ENCODE measurements at places on chromosomes 1 and 21.

GRCh38 chr21:35084869-35085268 is 35.8 kb upstream of the RUNX1 start:
- no peak for DNase-seq

- DNase-seq, result no peak
These were observed 26.7 kb downstream of the COLGALT2 start for GRCh38 chr1:184010788-184011187.

DNA sequence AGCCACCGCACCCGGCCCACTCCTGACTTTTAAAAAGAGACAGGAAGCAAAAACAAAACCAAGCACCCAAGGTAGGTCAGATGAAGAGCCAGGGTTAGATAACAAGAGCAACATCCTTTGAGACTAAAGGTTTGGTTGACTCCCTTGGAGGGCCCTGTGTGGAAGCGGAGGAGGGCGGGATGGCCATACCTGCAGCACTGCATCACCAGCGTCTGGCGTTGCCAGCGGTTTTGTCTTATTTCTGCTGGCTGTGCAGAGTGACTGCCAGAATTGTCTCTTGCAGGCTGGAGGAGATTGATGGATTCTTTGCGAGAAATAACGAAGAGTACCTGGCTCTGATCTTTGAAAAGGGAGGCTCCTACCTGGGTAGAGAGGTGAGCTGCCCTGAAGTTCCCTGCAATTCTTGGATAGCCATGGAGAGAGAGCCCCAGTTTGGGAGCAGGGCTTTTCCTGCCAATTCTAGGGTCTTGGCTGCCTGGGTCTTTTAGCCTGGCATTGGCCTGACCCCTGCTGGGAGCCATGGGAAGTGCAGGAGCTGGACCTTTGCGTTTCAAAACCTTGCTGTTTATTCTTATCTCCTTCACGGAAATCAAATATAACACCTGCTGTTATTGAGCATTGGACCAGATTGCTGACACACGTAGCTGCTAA is 24.0 kb downstream of the QSOX1 start:
- peak; percentile 71 for DNase-seq

- DNase-seq, result no peak
These were observed 39.3 kb downstream of the TBX15 start for GRCh38 chr1:118948846-118949245.

DNA sequence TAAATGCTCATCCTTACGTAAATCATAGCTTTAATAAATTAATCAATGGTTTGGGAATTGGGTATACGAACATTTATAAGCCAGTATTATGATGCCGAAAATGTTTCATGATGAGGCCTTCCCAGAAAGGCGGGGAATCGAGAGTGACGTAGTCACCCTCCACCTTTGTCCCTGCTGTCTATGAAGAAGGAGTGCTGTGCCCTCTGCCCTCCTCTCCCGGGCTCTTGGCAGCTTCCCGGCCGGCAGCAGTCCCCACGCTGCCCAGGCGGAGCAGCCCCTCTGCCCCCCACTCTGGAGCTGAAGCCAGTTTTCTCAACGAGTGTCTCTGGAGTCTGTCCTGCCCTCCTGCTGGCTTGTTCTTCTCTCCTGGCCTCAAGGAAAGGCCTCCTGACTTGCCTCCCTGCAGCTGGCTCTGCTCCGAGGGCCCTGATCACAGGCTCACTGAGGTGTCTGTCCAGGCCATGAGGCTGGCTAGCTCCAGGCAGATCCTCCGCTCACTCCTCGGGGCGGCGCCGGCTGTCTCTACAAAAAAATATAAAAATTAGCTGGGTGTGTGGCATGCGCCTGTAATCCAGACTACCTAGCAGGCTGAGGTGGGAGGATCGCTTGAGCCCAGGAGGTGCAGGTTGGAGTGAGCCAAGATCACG is 150.7 kb upstream of the COL6A1 start:
- DNase-seq, result peak; percentile 39

GRCh38 chr1:155191904-155192303 is 15.8 kb downstream of the THBS3 start:
- DNase-seq, result no peak

DNA sequence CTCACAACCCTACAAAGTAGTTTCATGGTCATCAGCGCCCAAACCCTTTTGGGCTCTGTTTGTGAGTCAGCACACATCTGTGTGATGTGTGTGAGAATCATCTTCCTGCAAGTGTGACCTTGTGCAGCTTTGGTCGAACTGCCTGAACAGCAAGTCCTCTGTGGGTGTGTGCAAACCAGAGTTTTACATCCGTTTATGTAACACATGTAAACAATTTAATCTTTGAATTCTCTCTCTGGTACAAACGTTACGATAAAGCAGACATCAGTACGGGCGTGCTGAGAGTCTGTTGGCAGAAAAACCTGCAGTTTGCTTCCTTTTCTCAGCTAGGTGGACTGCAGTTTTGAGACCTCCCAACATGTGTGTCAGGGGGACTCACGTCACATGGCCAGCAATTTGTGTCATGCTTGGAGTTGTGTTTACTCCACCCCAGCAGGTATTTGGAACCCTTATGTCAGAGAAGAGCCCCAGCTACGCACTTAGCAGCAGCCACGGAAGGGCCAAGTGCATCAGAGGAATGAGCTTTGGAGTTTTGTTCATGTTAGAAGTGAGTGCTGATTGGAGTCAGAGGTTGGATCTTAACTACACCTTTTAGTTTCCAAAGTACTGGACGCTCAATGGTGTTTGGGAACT is 230.8 kb downstream of the PAPPA2 start:
- DNase-seq, result no peak

DNA sequence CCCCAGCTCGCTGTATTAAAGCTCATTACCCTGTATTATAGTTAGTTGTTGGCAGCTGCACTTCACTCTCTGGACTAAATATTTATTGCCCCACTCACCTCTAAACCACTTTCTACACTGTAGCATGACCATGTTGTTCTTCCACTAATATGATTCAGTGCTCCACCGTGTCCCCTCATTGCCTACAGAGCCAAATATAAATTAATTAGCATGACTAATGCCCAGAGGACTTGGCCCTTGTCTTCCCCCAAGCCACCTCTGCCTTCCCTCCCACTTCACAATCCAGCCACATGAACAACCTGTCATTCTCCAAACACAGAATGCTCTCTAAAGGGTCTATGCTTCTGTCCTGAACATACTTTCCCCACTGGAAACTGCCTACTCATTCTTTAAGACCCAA is 276.5 kb downstream of the PLPP3 start:
- DNase-seq, result no peak

DNA sequence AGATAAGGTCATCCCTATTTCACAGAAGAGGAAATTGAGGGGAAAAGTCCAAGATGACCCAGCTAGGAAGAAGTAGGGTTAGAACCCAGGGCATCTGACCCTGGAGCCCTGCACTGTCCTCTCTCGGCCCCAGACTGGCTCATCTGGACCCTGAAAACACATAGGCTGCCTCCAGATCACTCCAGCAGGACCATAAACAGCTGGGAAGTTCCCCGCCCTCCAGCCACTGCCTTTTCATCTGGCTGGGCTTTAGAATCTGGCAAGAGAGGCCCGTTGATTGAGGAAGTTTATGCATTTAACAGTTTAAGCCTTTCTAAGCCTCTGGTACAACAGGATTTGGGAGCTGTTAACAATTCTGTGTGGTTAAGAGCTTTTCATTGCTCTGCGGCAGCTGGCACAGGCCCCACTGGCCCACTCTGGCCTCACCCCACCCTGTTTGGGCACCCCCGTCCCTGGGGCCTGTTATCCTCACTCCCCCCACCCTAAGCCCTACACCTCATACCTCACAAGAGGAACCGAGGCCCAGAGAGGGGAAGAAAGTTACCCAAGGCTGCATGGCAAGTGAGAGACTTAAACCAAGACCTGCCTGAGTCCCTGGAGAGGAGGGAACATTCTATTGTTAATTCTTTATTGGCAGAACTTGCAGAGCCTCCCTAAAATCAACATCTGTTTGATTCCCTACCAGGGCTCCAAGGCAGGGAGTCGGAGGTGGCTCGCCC is 84.2 kb downstream of the EPHB2 start:
- no peak for DNase-seq

DNA sequence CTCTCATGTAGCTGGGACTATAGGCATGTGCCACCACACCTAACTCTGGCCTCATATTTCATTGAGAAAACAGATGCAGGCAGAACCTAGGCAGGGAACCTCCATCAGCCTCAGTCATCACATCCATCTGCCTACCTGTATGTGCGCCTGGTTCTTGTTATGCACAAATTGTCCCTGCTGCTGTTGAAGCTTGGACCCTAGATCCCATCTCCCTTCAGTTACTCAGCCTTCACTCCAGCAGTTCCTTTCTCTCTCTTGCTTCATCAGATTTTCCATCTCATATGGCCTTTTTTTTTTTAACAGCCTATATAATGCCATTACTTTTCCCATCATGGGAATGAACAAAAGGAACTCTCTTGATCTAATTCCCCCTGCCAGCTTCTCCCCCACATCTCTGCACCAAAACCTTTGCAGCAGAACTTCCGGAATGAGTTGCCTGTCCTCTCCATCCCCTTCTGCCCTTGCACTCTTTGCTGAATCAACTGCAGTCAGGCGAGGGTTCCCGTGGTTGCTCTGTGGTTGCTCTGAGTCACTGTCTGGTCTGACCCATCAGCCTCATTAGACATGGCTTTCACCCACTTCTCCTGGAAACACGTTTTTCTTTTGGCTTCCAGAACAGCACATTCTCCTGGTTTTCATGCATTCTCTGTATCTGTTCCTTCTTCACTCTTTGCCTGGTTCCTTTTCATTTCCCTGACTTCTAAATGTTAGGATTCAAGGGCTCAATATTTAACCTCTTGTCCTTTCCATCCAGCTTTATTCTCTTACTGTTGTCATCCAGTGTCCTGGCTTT is 41.5 kb downstream of the UBE4B start:
- DNase-seq, result peak; percentile 24

DNA sequence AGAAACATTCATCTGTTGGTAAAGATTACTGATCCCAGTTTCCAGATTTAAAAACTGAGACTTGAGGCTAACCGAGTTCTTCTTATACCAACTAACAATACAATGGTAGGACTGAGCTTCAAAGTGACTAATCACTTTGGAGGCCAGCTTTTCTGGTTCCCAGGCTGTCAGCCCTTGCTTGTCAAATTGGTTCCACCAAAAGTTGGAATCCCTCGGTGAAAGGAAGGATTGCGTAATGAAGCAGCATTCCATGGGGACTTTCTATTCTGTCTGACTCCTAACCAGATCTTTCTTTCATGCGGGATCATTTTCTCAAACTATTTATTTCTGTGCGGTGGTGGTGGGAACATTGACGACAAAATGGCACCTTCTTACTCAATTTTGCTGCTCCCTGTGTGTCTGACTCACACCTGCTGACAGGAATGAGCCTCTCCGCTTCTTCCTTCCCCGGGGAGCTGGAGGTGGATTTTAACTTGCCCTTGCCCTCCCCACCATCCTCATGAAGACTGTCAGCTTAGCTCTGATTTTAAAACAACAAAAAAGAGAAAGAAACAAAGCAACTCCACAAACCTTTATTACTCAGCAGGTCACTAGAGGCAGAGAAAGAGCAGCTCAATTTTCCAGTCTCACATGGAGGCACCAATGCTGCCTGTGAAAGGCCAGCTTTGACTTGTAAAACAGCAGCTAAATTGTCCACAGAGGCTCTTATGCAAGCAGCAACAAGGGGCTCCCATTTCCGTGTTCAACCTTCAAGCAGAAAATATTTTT is 32.9 kb upstream of the RASAL2 start:
- DNase-seq, result no peak

- no peak for DNase-seq
These were observed 245.8 kb downstream of the PLA2G4A start for GRCh38 chr1:187074445-187075048.

DNA sequence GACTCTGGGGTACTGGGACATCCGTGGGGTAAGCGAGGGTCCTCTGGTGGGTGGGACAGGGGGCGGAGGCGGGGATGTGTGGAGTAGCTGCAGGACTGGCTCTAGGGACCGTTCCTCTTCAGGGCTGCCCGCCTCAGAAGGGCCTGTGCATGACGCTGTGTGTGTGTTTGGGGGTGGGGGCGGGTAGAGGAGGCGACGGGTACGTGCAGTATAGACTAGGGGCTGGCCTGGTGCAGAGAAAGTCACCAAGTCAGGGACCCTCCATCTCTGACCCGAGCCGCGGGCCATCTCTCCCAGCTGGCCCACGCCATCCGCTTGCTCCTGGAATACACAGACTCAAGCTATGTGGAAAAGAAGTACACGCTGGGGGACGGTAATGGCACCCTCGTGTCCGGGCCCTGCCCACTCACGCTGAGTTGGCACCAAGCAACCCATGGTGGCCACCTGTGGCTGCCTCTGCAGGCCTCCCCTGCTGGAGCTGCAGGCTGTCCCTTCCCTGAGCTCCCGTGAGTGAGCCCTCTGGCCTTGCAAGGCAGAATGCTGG is 342 bp downstream of the GSTM5 start:
- no peak for DNase-seq

DNA sequence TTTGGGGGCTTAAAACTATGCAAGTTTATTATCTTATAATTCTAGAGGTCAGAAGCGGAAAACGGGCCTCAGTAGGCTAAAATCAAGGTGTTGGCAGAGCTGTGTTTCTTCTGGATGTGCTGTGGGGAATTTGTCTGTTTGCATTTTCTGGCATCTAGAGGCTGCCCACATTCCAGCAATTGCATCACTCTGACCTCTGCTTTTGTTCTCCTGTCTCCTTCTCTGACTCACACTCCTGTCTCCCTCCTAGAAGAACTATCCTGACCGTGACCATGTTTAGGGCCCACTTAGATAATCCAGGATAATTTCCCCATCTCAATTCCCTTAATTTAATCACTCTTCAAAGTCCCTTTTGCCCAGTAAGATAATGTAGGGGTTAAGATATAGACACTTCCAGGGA is 127.4 kb upstream of the DEPDC1 start:
- DNase-seq, result no peak

DNA sequence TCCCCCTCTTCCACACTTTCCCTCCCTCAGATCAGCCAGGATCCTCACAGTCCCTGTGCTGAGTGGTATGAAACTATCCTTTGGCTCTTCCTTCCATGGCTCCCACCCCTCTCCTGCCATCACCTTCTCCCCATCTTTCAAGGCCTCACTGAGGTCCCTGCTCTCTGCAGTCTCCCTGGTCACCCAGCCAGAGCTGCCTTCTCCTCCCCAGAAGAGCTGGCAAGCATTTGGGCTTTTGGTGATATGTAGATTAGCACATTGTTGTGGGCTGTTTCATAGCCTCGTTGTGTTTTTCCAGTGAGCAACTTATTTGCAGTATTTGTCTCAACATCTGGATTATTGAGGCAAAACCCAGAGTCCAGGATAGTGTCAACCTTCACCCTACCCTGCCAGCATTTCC is 2.2 kb downstream of the CSF1 start:
- DNase-seq, result no peak
